Thyroid gland (tissue), 4 donors: ENCODE measurements at places on chromosomes 5 and 9. TPM values are rescaled to one million over a fixed set of nuclear protein-coding genes. Genes with fewer than 3 reads are reported as not detected.

The C5orf52 gene
- not detected for total RNA-seq

The DMRT3 gene
- 26.1 TPM for total RNA-seq

The NRG2 gene
- 2.9 TPM for total RNA-seq

The NPDC1 gene
- total RNA-seq: 65.9 TPM

The F12 gene
- total RNA-seq: not detected

The PCDHGA12 gene
- total RNA-seq: 9.5 TPM

The PDLIM4 gene
- total RNA-seq: 7.5 TPM

The SYK gene
- total RNA-seq: 81.8 TPM

The SLC6A19 gene
- not detected for total RNA-seq

The MARVELD2 gene
- 61.8 TPM for total RNA-seq

The SMIM27 gene
- 23.9 TPM for total RNA-seq

The MYMK gene
- total RNA-seq: not detected

The DNAJB5 gene
- 18.7 TPM for total RNA-seq

The DIRAS2 gene
- total RNA-seq: 2.6 TPM

The NTNG2 gene
- 0.44 TPM for total RNA-seq

The TRAF1 gene
- 5.7 TPM for total RNA-seq

The CTSL gene
- 108 TPM for total RNA-seq

The MARCHF11 gene
- not detected for total RNA-seq

The DNAJC18 gene
- total RNA-seq: 7.9 TPM

The DDX31 gene
- 37.2 TPM for total RNA-seq

The POU5F2 gene
- total RNA-seq: 4.7 TPM

The OLFM1 gene
- 7.2 TPM for total RNA-seq

The PPP2R2B gene
- total RNA-seq: 5.0 TPM

The ADAMTS2 gene
- total RNA-seq: 16.2 TPM

The PPWD1 gene
- 80.3 TPM for total RNA-seq

The NEUROG1 gene
- total RNA-seq: not detected

The MCTP1 gene
- 28.6 TPM for total RNA-seq

The IL11RA gene
- total RNA-seq: 43.8 TPM

The TLE1 gene
- 40.7 TPM for total RNA-seq

The PLPPR1 gene
- total RNA-seq: not detected

The RAD23B gene
- 76.5 TPM for total RNA-seq

The MLANA gene
- not detected for total RNA-seq

The C9orf50 gene
- total RNA-seq: not detected

The ZNF367 gene
- total RNA-seq: 1.8 TPM

The MGAT1 gene
- 155 TPM for total RNA-seq

The NOL6 gene
- 28.8 TPM for total RNA-seq

The SLC6A18 gene
- not detected for total RNA-seq

The CSF1R gene
- 9.1 TPM for total RNA-seq

The OTP gene
- not detected for total RNA-seq

The F2RL2 gene
- total RNA-seq: 0.73 TPM

The NFIB gene
- 141 TPM for total RNA-seq

The FAM153A gene
- 3.3 TPM for total RNA-seq

The ROR2 gene
- total RNA-seq: 15.9 TPM

The EPB41L4B gene
- 56.4 TPM for total RNA-seq

The NUTM2G gene
- total RNA-seq: not detected

The CDC20B gene
- not detected for total RNA-seq

The TXNDC8 gene
- total RNA-seq: not detected

The SPACA9 gene
- total RNA-seq: 22.3 TPM

The RBM18 gene
- total RNA-seq: 15.2 TPM
